Activated naive CD4-positive, alpha-beta T cell treated with anti-CD3 and anti-CD28 coated beads for 36 hours (primary cell): ENCODE measurements at places on chromosomes 12 and 14. TPM values are rescaled to one million over a fixed set of nuclear protein-coding genes. Genes with fewer than 3 reads are reported as not detected.

Gene TMEM52B
- total RNA-seq = not detected

Gene ACVRL1
- total RNA-seq = not detected

Gene TCL1A
- total RNA-seq = not detected

Gene SETD1B
- 8.2 TPM for total RNA-seq

Gene GAS2L3
- 4.7 TPM for total RNA-seq

Gene IFT43
- 9.8 TPM for total RNA-seq

Gene CCDC184
- 0.14 TPM for total RNA-seq

Gene NFE2
- total RNA-seq = not detected
